ENCODE measurements at places on chromosomes 7 and 10.
A peak's percentile ranks its signal among the peaks of the same experiment; 100 is the strongest.

GRCh38 chr7:138903859-138904435 is 77.2 kb downstream of the KIAA1549 start:
- DNase-seq = no peak

- DNase-seq = peak; percentile 78
Measured at GRCh38 chr7:70660154-70660818, 471.7 kb upstream of the GALNT17 start.

GRCh38 chr7:73870041-73870492 is 9.1 kb downstream of the TMEM270 start:
- peak; percentile 28 for DNase-seq

GRCh38 chr10:117549100-117549585 is 6.6 kb downstream of the EMX2 start:
- no peak for DNase-seq

DNA sequence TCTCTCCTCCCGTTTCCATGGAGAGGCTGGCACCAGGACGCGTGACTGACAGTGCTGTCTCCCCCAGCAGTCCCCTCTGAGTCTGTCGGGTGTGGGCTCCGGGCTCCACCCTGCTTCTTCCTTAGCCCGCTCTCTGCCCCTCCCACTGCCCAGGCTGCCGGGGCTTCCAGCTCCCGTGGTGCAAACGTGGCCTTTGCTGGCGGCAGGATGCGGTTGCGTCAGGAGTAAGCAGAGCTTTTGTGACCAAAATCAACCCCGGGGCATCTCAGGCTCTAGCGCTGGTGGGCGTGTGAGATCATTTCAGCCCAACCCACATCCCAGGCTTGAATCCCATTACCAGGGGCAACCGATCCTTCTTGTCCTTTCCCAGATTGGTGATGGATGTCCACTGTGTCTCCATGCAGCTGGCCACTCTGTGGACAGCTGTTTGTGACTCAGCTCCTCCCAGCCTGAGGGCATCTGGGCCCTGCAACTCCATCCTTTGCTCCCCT is 28.2 kb downstream of the PTPRE start:
- DNase-seq = no peak

DNA sequence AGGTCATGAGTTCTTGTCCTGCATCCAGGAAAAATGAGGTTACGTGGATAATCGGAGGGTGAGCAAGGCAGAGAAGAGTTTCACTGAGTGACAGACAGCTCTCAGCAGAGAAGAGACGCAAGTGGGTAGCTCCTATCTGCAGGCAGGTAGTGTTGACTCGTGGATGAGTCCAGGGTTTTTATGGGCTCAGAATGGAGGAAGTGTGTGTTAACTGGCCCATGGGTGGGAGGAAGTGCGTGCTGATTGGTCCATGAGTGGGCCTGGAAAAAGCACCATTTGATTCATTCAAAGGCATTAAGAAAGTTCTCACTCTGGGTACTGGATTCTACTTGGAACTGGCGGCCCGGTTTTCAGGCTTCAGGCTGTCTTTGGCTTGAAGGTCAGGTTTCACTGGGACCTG is 4.8 kb upstream of the DMTF1 start:
- DNase-seq = no peak

GRCh38 chr10:45647118-45647517 is 25.5 kb downstream of the ZFAND4 start:
- no peak for DNase-seq

GRCh38 chr7:120677535-120677934 is 180.4 kb downstream of the TSPAN12 start:
- no peak for DNase-seq

- DNase-seq = no peak
Measured at GRCh38 chr10:114806562-114807391, 14.8 kb upstream of the FHIP2A start.

GRCh38 chr7:100952641-100953040 is 3.3 kb downstream of the MUC3A start:
- no peak for DNase-seq

DNA sequence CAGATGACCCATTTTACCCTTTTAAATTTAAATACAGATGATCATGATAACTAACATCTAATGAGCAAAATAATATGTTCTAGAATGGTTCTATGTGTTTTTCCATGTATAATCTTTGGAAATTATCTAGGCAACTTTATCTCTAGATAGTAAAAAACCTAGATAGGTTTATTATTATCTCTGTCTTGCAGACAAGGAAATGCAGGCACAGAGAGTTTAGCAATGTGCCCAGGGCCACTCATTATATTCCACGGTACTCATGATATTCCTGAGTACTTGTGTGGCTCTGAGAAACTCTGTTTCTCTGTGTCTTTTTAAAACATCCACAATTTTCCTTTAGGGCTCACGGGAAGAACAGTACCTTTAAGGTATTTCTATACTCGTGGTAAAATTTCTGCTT is 26.4 kb upstream of the SNX13 start:
- no peak for DNase-seq

DNA sequence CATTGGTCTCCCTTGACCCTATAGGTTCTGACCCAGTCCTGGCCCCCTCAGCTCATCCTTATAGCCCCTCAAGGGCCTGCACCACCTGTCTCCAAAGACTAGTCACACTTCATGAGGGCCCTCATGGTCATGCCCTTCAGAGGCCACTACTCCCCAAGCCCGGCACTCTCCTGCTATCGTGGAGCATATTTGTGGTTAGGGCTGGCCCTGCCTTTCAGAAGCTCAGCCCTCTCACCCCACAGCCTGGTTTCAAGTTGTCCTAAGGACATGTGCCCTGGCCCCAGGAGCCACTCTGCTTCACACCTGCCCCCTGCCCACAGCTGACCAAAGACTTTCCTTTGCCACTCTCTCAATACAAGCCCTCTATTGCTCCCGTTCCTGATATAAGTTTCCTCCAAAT is 60.3 kb upstream of the LBX1 start:
- no peak for DNase-seq

GRCh38 chr10:119414081-119414611 is 128.4 kb downstream of the RGS10 start:
- no peak for DNase-seq

DNA sequence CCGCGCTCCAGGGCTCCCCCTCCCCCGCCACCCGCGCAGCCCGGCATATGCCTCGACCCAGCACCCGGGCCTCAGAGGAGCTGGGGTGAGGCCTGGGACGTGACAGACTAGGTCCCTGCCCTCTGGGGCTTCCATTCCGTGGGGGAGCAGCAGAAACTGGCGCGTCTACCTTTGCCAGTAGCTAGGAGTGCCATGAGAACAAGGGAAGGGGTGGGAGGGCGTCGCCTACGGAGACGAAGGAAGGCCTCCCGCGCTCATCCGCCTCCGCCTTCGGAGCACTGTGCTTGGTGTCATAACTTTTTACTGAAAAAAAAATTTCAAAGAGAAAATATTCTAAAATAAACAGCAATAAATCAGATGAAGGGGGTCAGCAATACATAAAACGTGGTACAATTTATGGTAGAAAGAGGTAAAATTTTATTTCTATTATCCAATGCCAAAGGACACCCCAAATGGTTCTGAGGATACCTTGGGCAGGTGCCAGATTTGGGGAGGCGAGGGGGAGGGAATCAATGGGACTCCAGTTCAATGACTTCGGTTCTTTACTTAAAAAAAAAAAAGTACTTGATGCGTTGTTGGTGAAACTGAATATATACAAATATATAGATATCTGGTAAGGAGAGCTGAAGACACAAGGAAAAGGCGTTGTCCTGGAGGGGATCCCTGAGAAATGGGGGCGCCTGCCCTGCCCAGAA is 35.1 kb upstream of the GRID1 start:
- DNase-seq = peak; percentile 69

DNA sequence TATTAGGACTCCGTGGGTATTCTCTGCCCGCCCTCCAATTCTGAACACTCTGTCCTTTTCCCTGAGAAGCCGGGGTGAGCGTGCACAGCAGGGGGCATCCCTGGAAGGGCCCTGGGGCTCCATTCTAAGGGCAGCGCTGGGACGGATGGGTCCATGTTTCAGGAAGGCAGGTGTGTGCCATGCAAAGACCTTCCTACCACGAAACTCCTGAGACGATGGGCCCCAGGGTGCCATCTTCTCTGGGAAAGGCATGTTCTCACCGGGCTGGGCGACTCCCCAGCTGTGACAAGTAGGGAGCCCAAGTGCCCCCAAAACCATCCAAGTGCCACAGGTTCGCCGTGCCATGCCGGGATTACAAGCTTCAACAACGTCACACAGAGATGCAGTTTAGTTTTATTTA is 256.7 kb downstream of the DNAJB6 start:
- DNase-seq = no peak

- DNase-seq = no peak
Measured at GRCh38 chr10:32308027-32308603, 38.8 kb downstream of the EPC1 start.

DNA sequence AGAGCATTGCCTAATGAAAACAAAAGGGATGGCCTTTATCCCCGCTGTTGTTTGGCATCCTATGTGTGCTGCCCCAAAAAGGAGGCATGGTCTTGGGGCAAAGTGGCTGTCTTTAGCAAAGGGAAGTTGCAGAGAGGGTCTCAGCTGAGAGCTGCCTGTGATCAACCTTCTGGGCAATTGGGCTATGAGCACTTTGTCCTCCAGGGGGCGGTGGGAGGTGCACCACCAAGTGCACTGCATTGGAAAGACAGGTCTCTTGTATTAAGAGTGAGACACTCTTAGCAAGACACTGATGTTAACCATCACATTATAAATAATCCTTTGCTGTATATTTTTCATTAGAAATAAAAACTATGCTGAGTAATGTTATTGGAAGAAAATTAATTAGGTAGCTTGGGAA is 314.8 kb downstream of the POM121L12 start:
- DNase-seq = peak; percentile 28

DNA sequence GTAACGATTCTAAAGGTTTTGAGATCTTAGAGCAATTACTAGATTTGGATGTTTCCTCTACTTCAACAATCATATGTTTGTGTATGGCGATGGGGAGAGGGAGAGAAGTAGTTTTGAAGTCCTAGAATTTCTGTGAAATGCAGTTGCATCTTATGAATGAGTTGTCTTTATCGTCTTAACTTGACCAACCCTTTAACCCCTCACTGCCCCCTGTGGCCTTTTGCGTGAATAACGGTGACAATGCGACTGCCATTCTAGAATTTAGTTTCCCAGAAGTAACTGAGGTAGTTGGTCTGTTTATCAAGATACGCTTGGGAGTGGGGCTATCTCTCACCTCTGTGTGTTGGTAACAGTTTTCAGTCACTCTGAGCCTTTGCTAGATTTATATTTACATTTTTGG is 204.6 kb downstream of the HDAC9 start:
- DNase-seq = peak; percentile 12

- DNase-seq = no peak
Measured at GRCh38 chr7:159212226-159212625, 67.6 kb upstream of the VIPR2 start.

DNA sequence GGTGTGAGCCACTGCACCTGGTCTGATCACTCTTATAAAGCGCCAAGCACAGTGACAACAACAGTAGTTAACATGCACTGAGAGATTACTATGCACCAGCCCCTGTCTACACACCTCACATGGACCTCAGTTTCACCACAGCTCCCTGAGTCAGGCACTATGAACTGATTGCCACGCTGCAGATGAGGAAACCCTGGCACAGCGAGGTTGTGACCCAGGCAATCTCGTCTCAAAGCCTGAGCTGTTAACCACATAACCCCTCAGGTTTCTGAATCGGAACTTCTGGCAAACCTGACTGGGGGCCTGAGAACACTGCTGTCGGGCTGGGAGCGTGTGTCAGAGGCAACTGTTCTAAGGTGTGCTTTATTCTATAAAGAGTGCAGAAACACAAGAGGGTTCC is 150.8 kb downstream of the RNF216 start:
- DNase-seq = no peak

DNA sequence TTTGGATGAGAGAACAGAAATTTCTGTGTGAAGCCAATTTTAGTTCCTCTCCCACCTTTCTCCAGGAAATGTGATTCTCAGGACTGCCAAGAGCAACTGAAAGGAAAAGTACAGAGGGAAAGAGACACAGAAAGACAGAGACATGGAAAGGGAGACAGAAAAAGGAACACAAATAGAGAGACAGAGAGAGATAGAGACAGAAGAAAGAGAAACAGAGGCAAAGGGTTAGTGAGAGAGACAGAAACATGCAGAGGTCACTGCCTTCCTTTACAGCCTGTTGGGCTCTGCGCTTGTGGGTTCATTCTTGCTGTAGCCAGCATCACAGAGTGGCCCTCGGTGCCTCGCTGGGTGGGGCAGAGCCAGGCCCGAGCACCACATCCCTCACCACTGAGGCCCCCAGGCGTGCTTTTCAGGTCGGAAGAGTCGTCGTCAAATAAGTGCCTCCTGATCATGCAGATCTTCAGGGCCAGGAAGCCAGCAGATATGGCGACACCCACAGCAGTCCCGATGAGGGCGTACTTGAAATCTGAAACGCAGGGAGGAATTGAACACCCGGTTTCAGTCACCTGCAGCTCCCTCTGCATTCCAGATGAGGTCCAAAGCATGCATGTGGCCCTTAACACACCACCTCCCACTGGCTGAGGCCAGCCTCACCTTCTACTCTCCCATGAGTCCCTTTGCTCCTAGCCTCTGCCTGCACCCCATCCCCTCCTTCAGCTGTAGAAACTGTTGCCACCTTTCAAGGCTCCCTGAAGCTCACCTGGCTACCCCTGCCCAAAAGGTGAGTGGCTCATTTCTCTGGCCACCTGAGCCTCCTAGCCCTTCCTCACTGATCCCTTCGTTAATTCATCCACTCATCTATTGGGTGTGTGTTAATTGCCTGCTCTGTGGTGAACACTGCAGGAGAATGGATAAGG is 21.4 kb downstream of the TMEM273 start:
- no peak for DNase-seq

- DNase-seq = no peak
Measured at GRCh38 chr10:132189810-132190422, 3.2 kb downstream of the DPYSL4 start.

DNA sequence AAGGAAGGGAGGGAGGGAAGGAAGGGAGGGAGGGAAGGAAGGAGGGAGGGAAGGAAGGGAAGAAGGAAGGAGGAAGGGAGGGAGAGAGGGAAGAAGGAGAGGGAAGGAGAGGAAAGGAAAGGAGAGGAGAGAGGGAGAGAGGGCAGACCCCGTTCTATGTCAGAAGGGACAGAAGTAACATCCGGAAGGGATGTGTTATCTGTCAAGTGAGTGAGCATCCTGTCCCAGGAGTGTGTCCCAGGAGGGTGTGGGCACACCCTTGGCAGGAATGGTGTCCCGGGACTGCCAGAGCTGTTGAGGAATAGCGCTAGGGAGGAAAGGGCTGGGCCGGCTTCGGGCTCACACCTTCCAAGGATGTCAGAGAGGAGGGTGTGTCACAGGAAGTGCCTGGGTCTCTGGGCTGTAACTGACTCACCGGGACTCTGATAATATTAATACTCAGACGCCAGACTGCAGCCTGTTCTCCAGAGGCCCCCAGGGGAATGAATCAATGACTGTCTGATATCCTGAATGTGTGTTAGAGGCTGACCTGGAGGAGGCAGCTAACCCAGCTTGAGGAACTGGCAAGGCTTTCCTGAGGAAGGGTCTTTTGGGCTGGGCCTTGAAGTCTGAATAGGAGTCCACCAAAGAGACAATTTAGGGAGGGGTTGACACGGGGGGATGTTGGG is 125.6 kb upstream of the TNRC18 start:
- peak; percentile 43 for DNase-seq

- DNase-seq = no peak
Measured at GRCh38 chr7:115240242-115240641, 318.3 kb downstream of the MDFIC start.
